ENCODE measurements at places on chromosomes 12 and 14.
A peak's percentile ranks its signal among the peaks of the same experiment; 100 is the strongest.

- peak; percentile 14 for DNase-seq
Observed at GRCh38 chr14:100526057-100526456, 61.2 kb downstream of the BEGAIN start.

DNA sequence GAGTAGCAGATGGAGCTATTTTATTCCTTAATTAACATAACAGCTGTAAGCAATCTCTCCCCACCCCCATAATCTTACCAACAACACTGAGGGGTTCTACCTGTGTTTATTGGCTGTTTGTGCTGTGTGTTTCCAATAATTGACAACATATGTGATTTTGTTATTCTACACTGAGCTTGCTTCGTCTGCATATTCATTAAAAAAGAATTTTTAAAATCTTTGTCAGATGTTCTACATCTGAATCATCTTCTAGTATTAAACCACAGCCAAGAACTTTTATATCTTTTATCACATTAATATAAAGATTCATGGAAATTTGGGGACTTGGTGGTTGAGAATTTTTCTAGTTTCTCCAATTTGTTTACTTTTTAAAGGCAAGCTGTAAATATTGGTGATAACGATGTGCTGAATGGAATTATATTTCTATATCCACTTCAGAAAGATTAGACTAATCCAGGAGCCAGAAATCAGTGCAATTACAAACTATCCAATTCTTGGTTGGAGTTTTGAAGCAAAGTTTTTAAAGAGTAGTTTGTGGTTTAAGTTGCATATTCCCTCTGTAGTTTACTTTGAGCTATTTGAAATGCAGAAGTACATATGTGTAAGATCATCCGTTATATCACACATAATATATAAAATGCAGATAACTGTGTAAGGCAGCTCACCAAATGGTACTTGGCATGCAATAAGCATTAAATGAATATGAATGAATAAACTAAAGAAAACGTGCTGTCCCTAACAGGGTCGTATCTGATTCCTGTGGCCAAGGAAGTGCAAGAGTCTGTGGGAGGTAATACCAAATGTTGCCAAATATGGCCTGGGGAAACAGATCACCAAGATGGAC, 206.9 kb downstream of the PELI2 start:
- DNase-seq: no peak

GRCh38 chr12:78431931-78432330, 432.6 kb upstream of the SYT1 start:
- DNase-seq: no peak

DNA sequence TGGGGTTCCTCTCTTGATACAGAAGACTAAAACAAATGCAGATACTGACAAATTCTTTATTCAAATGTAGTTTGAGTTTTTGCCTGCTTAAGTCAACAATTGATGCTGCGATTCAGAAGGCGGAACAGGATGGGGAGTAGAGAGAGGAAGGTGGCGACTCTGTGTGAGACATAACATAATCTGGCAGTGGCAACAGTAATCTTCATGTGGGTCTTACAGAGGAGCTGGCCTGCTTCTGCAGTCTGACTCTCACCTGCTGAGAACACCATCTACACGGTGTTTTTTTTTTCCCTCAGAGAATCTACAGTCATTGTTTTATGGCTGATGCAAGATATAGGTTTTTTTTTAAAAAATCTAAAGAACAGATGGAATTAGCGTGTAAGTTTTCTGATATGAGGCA, 10.1 kb downstream of the CCDC92 start:
- DNase-seq: no peak

GRCh38 chr12:86234316-86234855, 21.8 kb downstream of the MGAT4C start:
- DNase-seq: no peak

All from CD4-positive, alpha-beta T cell treated with Interleukin-15 for 1 hour (primary cell).